ENCODE measurements at places on chromosomes 3 and 15.

DNA sequence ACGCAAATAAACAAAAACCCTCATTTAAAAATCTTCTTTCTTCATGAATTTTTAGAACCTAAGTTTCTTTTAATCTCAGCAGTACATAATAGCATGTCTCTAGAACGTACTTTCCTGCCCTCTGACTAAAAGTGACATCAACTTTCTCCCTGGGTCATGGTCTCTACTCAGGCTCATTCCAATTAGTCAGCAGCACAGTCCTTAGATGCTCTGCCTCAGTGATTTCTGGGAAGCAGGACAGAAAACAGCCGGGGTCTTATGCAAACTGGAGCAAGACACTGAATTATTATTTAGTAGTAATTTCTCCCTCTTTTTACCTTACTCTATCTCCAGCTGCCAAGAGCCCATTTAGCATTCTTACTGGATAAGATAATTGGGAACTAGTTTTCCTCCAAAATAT, 365.2 kb downstream of the TUSC7 start:
- no peak for DNase-seq

- DNase-seq, result no peak
Measured at GRCh38 chr3:10695595-10696285, 120.3 kb upstream of the SLC6A11 start.

- no peak for DNase-seq
Measured at GRCh38 chr3:189842681-189843602, 211.8 kb downstream of the TP63 start.

DNA sequence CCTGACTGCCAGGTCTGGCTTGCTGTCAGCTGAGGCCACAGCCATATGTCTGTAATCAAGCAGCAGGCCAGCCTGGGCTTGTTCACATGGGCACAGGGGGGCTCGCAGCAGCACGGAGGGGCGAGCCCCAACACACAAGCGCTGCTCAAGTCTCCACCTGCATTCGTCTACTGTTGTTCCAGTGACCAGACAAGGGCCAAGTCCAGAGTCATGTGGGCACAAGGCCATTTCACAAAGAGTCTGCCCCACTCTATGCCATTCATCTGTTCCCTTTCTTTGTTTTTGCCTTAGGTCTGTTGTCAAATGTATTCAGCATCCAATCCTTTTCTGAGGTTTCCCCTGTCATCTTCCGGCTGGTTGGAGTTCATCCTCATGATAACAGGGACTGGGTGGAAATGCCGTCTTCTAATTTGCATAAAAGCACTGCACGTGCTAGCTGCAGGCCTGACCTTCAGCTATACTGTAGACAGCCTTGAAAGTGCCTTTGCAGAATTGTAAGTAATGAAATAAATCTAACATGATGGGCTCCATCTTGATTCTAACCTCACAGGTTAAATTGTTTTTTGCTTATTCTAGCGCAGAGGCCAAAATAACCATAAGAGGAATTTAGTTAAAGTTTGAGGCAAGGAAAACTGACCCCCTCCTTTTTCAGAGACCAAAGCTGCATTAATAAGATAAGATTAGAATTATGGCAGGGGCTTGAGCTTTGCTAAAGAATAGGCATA, 28.6 kb upstream of the KBTBD12 start:
- no peak for DNase-seq

DNA sequence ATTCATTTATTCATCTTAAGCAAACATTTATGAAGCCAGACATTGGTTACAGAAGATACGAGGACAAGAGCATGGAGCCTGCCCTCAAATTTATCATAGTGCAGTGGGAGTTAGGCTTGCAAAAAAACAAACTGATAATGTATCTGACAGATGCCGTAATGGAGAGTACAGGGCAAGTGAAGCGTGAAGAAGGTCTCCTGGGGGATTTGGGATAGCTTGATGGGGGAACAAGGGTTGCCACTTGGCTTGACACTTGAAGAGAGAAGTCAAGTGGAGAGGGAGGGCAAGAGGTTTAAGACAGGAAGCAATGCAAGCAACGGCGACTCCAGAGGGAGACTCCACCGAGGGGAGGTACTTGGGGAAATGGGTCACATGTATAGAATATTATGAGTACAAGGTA, 129.3 kb downstream of the SSR3 start:
- DNase-seq, result no peak

- no peak for DNase-seq
Measured at GRCh38 chr3:126349071-126349470, 8.1 kb downstream of the KLF15 start.

DNA sequence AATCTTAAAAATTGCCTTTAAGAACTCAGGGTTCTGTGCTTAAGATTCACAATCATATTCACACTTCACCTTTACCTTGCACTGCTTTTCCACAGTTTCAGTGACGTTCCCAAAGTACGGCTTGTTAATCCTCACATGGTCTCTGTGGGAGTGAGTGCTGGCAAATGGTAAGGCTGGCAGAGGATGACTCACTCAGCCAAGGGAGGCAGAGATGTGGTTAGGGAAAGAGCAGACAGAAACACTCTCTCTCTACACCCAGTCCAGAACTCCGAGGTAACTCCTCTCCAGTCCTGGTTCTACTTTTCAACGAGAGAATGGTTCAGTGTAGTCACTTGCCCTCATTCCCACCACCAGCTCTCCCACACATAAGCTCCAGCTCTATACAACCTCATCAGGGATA, 33.1 kb downstream of the RASGRP1 start:
- DNase-seq, result no peak

GRCh38 chr3:90011131-90011530, 903.7 kb downstream of the EPHA3 start:
- DNase-seq, result no peak

- no peak for DNase-seq
Measured at GRCh38 chr3:59802045-59802444, 752.2 kb upstream of the CFAP20DC start.

DNA sequence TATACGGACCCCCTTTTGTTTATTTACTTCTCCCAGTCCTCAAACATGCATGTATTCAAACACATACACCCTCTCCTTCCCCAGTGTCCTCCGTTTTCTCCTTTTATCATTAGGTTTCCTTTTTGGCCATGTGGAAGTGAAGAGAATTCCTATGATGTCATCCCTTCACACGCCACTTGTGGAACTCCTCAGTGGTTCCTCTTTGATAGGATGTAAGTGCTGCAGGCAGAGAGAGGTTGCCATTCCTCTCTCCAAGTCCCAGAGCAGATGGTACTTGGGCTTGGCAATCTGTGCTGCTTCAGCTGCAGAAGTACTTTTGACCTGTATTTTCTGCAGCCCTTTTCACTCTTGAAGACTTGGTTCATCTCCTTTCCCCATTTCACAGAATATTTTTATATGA, 32.9 kb upstream of the CRTC3 start:
- no peak for DNase-seq

DNA sequence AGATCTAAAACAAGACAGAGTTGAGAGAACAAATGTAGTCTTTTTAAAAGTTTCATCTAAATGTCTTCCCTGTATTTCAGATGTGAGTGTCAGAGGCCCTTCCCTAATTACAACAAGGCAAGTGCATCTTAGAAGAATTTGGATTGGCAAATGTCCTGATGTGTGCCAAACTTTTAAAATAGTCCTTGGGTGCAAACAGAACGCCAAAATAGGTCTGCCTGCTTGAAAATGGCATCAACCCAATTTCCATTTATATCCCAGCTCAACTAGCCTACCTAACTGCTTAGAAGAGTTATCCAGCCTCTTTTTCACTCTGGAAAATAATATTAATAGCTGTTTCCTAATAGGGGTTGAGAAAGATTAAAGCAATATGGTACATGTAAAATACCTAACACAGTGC, 311.8 kb upstream of the ARRDC4 start:
- DNase-seq, result no peak

DNA sequence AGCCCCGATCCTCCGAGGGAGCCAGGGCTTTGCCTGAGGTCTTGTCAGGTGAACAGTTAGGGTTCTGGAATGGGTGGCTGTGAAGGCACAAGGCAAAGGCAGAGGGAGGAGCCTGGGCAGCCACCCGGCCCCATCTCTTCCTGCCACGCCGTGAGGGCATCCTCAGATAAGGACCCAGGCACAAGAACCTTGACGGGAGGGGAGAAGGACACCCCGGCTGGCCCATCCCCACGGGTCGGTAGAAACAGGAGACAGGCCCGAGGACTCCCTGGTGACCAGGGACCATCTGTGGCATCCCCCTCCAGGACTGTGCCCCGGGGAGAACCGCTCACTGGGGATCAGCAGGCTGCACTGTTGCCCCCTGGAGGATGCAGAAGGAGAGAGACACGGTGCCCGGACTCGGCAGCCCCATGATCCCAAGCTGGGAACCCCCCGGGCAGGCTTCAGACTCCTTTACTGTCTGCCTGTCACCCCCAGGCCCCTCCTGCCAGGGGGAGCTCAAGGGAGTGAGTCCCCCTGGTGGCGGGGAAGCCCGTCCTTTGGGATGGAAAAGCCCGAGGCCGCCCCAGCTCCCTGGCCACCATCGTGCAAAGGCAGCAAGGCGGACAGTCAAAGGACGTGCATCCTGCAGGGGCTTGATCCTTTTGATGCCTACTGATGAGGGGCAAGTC, 12.3 kb upstream of the PCSK6 start:
- peak; percentile 7 for DNase-seq

GRCh38 chr3:129182390-129183185, 1.1 kb downstream of the CNBP start:
- no peak for DNase-seq

- DNase-seq, result no peak
Measured at GRCh38 chr3:58563386-58564035, 13.7 kb downstream of the FAM107A start.

GRCh38 chr15:69402816-69403215, 11.3 kb upstream of the KIF23 start:
- DNase-seq, result no peak

DNA sequence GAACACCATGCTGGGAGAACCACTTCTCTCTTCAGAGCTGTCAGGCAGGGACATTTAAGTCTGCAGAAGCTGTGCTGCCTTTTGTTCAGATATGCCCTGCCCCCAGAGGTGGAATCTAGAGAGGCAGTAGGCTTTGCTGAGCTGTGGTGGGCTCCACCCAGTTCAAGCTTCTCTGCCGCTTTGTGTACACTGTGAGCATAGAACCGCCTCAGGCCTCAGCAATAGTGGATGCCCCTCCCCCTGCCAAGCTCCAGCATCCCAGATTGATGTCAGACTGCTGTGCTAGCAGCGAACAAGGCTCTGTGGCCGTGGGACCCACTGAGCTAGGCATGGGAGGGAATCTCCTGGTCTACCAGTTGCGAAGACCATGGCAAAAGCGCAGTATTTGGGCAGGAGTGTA, 121.6 kb downstream of the NFKBIZ start:
- DNase-seq, result no peak

GRCh38 chr3:97670952-97671351, 93.6 kb upstream of the ARL6 start:
- DNase-seq, result no peak

GRCh38 chr15:53836618-53837017, 77.2 kb upstream of the WDR72 start:
- no peak for DNase-seq

- DNase-seq, result no peak
Measured at GRCh38 chr3:107819656-107820055, 271.2 kb downstream of the CD47 start.

DNA sequence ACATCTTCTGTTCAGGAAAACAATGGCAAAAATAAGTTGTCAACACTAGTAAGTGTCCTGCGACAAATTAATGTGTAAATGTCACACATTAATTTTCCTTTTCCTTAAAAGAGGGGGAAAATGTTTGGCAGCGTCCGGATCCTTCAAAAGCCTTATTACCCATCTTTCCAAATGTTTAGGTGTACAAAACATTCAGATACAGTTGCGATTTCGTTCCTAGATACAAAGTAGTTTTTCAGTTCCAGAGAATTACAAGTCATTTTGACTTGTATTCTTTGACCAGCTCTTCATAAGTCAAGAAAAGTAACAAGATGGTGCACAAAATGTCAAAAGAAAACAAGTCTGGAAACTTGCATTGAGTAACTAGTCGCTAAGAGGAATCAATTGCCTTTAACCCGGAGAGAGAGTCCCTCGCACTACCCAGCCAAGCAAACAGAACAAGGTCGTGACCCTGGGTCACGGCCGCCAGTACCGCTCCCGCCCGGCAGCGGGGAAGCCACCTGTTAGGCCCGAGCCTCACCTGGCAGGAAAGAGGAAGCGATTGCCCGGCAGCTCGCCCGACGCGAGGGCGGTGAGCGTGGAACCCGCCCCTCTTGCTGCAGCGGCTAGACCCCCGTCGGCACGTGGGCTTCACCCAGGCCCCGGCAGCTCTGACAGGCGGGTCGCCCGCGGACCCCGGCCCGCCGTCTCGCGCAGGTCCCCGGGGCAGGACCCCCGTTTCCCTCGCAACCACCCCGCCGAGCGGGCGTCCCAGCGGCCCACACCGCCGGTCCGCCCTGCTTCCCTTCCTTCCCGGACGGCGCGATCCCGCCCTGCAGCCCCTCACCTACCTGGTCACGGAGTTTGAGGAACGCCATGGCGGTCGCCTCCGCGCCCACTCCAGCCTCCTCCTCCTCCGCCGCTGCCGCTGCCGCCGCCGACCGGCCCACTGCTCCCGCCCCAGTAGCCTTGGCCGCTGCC, 61.0 kb upstream of the ANKRD28 start:
- peak; percentile 56 for DNase-seq

GRCh38 chr15:37695719-37696118, 238.7 kb upstream of the TMCO5A start:
- no peak for DNase-seq

DNA sequence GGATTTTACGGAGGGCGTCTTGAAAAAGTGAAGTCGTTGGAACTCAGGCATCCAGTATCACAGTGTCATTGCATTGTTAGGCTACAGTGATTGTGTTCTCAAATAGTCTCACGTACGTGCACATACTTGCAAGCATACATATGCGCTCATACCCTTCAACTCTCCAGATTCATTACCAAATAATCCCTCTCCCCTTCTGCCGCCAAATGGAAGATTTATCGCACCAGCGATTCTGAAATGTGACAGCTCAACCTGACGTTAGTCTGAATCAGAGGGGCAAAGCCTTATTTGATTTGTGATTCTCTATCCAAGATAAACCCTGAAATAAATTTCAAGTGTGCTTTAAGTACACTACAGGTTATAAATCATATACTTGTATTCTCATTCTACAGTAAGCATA, 119.4 kb downstream of the GADL1 start:
- no peak for DNase-seq

DNA sequence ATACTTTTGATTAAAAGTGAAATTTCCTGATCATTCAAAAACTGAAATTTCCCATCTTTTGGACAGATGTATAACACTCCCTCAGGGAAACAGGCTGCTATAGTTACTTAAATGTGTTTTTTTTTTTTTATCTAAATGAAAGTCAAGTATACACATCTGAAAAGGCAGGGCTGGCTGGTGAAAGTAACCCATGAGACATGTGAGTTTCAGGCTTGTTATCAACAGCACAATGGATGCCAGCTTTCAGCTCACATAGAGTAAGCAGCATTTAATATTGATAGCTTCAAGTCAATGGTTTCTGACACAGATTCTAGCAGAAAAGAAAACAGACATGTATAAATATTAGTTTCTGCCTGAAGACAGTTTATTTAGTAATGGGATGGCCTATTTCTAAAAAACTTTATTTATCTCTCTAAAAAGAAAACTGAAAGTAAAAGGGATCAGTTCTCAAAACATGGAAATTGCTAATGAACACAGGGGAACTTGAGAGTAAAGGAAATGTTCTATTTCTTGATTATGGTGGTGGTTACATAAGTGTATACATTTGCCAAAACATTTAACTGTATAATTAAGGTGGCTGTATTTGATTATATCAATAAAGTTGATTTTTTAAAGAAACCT, 89.7 kb upstream of the CMC1 start:
- DNase-seq, result no peak

GRCh38 chr15:77010312-77010686, 15.4 kb downstream of the PSTPIP1 start:
- DNase-seq, result no peak

Data from T-helper 9 cell (primary cell).